ENCODE measurements at places on chromosomes 5 and 9.

GRCh38 chr9:98472216-98472615 lies 216.8 kb upstream of the TBC1D2 start:
- H3K27ac ChIP-seq, result no peak overlapping the region
- no peak for DNase-seq
- no peaks in the 10 kb centered on the region for H3K4me1 ChIP-seq
- H3K36me3 ChIP-seq, result no peaks in the 10 kb centered on the region

GRCh38 chr9:127611603-127611898 lies 526 bp upstream of the STXBP1 start:
- H3K27me3 ChIP-seq, result peaks cover 37% of the 10 kb centered on the region
- H3K36me3 ChIP-seq, result no peaks in the 10 kb centered on the region
- H3K27ac ChIP-seq, result peak overlapping the region; percentile 86
- H3K4me1 ChIP-seq, result peaks cover 31% of the 10 kb centered on the region
- DNase-seq, result no peak

- H3K36me3 ChIP-seq, result no peaks in the 10 kb centered on the region
- no peak for DNase-seq
- H3K27me3 ChIP-seq, result peaks cover 3% of the 10 kb centered on the region
- no peaks in the 10 kb centered on the region for H3K4me1 ChIP-seq
Measured at GRCh38 chr5:79032031-79032695, 37.3 kb downstream of the DMGDH start.

GRCh38 chr5:124065508-124065907 lies 553.5 kb downstream of the CSNK1G3 start:
- H3K4me3 ChIP-seq, result no peak overlapping the region
- no peak for DNase-seq
- H3K36me3 ChIP-seq, result no peaks in the 10 kb centered on the region
- no peak overlapping the region for H3K27ac ChIP-seq
- no peaks in the 10 kb centered on the region for H3K4me1 ChIP-seq

DNA sequence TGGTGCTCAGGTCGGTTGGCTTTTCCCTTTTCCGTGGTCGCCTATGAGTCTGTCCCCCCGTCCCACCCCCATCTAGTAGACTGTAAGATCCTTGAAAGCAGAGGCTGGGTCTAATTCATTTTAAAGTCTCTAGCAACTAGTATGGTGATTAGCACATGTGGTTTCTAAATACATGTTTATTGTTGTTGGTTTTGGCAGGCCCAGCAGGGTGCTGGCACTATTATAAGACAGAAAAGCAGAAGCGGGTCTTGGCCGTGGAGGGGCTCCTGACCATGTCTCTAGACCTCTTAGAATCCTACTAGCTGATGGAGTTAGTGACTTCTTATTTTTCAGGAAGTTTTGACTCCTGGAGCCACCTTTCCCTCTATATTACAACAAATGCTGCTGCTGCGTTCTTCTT lies 61.5 kb upstream of the TNFSF8 start:
- H3K27ac ChIP-seq, result no peak overlapping the region
- no peaks in the 10 kb centered on the region for H3K27me3 ChIP-seq
- no peak for DNase-seq

GRCh38 chr5:112186401-112186990 lies 232.6 kb downstream of the EPB41L4A start:
- no peaks in the 10 kb centered on the region for H3K4me1 ChIP-seq
- no peak overlapping the region for H3K4me3 ChIP-seq
- H3K36me3 ChIP-seq, result no peaks in the 10 kb centered on the region
- no peak overlapping the region for H3K27ac ChIP-seq
- DNase-seq, result no peak

GRCh38 chr9:38737246-38737645 lies 17.3 kb upstream of the FAM240B start:
- H3K36me3 ChIP-seq, result no peaks in the 10 kb centered on the region
- no peak overlapping the region for H3K27ac ChIP-seq
- H3K4me3 ChIP-seq, result no peak overlapping the region

GRCh38 chr9:114899995-114900394 lies 30.4 kb downstream of the TNFSF8 start:
- H3K27ac ChIP-seq, result no peak overlapping the region
- DNase-seq, result no peak
- no peaks in the 10 kb centered on the region for H3K27me3 ChIP-seq
- no peak overlapping the region for H3K4me3 ChIP-seq
- H3K36me3 ChIP-seq, result peaks cover 36% of the 10 kb centered on the region
- peaks cover 15% of the 10 kb centered on the region for H3K4me1 ChIP-seq

GRCh38 chr9:96061293-96061987 lies 185.9 kb downstream of the ERCC6L2 start:
- H3K27ac ChIP-seq, result no peak overlapping the region
- H3K4me3 ChIP-seq, result no peak overlapping the region
- DNase-seq, result peak; percentile 23
- H3K36me3 ChIP-seq, result peaks cover 4% of the 10 kb centered on the region
- H3K27me3 ChIP-seq, result no peaks in the 10 kb centered on the region

GRCh38 chr9:75112789-75113188 lies 24.5 kb downstream of the OSTF1 start:
- H3K4me3 ChIP-seq, result no peak overlapping the region
- H3K27ac ChIP-seq, result no peak overlapping the region
- peaks cover 55% of the 10 kb centered on the region for H3K4me1 ChIP-seq
- H3K36me3 ChIP-seq, result peaks cover 7% of the 10 kb centered on the region

- peaks cover 2% of the 10 kb centered on the region for H3K4me1 ChIP-seq
- peaks cover 9% of the 10 kb centered on the region for H3K36me3 ChIP-seq
- DNase-seq, result no peak
- H3K4me3 ChIP-seq, result no peak overlapping the region
Measured at GRCh38 chr5:157761690-157762621, 18.4 kb downstream of the LSM11 start.

- H3K27me3 ChIP-seq, result no peaks in the 10 kb centered on the region
- no peak for DNase-seq
- peaks cover 93% of the 10 kb centered on the region for H3K4me1 ChIP-seq
- H3K27ac ChIP-seq, result peak overlapping the region; percentile 33
Measured at GRCh38 chr9:114392749-114393112, 4.9 kb upstream of the AKNA start.
